Heart left ventricle (tissue), 16 donors: ENCODE measurements at places on chromosomes 12 and 14. TPM values are rescaled to one million over a fixed set of nuclear protein-coding genes. Genes with fewer than 3 reads are reported as not detected.

GRCh38 chr14:58491593-58491992 is 64.1 kb downstream of the KIAA0586 start:
- no peak for DNase-seq

GRCh38 chr14:74804219-74804825 is 41.2 kb downstream of the YLPM1 start:
- DNase-seq: no peak

GRCh38 chr12:95116773-95117172 is 43.4 kb upstream of the NR2C1 start:
- DNase-seq: no peak

GRCh38 chr12:103901518-103902173 is 28.6 kb upstream of the HSP90B1 start:
- DNase-seq: no peak

DNA sequence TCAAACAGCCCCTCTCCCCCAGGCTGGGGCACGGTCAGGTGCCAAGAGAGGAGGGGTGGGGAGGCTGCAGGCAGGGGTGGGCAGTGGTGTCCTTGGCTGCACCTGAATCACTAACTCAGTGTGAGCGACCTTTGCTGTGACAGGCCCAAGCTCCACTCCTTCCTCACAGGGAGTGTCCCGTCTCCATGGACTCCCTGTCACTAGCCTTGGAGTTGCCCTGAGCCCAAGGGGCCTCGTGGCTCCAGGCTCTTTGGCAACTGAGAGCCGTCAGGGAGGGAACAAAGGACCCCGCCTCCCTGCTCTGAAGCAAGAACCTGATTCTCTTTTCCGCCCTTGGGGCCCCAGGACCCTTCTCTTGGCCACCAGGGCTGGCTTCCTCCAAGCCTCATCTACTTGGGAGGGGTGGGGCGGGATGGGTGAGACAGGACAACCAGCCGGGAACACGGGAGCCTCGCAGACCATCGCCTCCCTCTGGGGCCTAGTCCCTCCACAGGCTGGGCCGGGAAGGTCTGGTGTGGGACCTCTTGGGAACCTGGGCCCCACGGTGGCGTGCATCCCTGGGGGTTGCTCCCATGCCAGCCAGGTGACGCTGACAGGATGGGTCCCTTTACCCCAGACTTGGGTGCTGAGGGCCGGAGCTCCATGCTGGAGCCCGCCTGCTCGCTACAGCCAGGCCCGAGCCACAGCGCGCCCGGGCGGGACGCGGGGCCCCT is 935 bp upstream of the ADSS1 start:
- no peak for DNase-seq

Gene MFAP5
- 17.4 TPM for polyA plus RNA-seq
